ENCODE measurements at places on chromosomes 4 and X. TPM values are rescaled to one million over a fixed set of nuclear protein-coding genes. Genes with fewer than 3 reads are reported as not detected.

Gene PCDH10
- total RNA-seq, result 10.3 TPM

Gene CXorf49
- total RNA-seq, result not detected

Gene TRPC5OS
- total RNA-seq, result not detected

Gene NXF3
- not detected for total RNA-seq

Gene RHOH
- total RNA-seq, result not detected

Gene ASB11
- total RNA-seq, result not detected

Gene RXFP1
- total RNA-seq, result not detected

Gene NAP1L5
- total RNA-seq, result not detected

Gene MYL5
- 44.9 TPM for total RNA-seq

Gene INTU
- 1.9 TPM for total RNA-seq

Gene PPP1R2C
- not detected for total RNA-seq

Gene REPS2
- 0.56 TPM for total RNA-seq

Gene DCHS2
- total RNA-seq, result 0.19 TPM

Gene PAGE4
- not detected for total RNA-seq

Gene TMA16
- 62.6 TPM for total RNA-seq

Gene MAEA
- 56.8 TPM for total RNA-seq

Gene SYP
- 2.2 TPM for total RNA-seq

Gene MAOA
- total RNA-seq, result 1.0 TPM

Gene PTPN13
- 13.1 TPM for total RNA-seq

Gene GPR143
- not detected for total RNA-seq

Gene PAGE1
- 7.5 TPM for total RNA-seq

Gene NPFFR2
- not detected for total RNA-seq

Gene TRAM1L1
- total RNA-seq, result 1.5 TPM

Measured in A375 (cell line).